PC-9 (cell line): ENCODE measurements at places on chromosomes 4 and X.

- DNase-seq: no peak
These were observed 103.5 kb downstream of the CLNK start for GRCh38 chr4:10581022-10581421.

DNA sequence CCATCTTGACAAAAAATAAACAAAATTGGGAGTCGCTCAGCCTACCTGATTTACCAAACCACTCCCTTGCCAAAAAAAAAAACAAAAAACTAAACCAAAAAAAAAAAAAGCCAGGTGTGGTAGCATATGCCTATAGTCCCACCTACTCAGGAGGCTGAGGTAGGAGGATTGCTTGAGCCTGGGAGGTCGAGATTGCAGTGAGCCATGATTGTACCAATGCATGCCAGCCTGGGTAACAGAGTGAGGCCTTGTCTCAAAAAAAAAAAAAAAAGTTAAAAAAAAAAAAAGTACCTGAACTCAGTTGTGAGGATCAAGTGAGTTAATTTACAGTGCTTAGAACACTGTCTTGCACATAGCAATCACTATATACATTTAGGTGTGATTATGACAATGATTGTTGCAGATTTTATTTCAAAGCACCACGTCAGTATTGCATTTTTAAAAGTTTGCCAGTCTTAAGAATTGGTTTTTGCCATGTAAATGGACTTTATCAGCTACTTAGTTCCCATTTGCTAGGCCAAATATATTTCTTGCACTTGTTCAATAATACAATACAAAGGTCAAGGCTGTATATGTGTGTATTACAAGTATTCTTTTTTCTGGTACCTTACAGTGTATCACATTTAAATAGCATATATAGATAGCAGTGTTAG lies 4.6 kb downstream of the NUDT9 start:
- no peak for DNase-seq

DNA sequence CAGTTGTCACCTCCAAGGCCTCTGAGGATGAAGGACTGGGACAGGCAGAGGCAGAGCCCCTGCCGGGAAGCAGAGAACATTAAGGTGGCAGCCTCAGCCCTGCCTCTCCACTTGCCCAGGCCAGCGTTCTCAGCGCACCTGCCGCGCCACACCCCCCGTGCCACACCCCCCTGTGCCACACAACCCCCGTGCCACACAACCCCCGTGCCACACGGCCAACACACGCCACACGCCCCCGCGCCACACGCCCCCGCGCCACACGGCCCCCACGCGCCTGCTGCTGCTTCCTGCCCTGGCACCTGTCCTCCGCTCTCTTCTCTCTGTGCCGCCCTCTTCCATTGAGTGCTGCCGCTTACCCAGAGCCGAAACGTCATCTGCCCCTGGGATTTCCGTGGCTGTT lies 58.0 kb upstream of the ZFP42 start:
- no peak for DNase-seq

- no peak for DNase-seq
These were observed 200.2 kb downstream of the ADGRA3 start for GRCh38 chr4:22315628-22316027.

GRCh38 chr4:110849461-110849860 lies 226.6 kb upstream of the PITX2 start:
- DNase-seq: no peak

DNA sequence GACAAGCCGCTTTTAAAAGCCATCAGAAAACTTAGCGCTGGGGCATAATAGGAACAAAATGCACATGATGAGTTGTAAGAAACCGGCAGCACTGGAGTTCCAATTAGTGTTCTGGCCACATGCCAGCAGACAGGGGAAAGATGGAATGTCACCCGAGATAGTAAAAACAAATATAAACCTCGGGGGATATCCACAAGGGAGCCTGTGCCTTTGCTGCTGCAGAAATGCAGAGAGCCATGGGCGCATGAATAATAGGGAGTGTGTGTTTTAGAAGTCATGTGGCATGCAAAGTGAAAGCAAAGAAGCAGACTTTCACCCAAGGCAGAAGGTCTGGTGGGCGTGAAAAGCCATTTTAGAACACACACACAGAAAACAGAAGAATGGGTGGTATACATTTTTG lies 19.1 kb downstream of the GPRASP3 start:
- no peak for DNase-seq

DNA sequence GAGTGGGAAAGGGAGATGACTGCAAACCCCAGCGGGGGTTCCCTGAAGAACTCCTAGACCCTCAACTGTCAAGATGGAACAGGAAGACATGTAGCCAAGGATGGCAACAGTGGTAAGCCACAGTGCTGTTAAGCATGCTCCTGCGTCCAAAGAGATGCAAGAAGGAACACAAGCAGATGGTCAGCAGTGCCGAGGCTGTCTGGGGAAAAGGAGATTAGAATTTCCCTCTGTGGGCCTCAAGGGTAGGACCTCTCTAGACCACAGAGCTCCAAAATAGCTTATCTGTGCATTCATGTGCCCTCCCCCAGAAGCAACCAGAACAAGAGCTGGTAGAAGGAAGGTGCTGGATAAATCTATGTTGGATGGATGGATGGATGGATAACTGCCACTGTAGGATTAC lies 82.0 kb upstream of the CPEB2 start:
- DNase-seq: no peak

- no peak for DNase-seq
These were observed 360.7 kb downstream of the PCDH7 start for GRCh38 chr4:31080887-31081286.

- no peak for DNase-seq
These were observed 32.9 kb downstream of the SLC2A9 start for GRCh38 chr4:9988363-9988749.

GRCh38 chrX:42106556-42106955 lies 183.2 kb upstream of the CASK start:
- no peak for DNase-seq

GRCh38 chrX:123731987-123732669 lies 724 bp downstream of the THOC2 start:
- DNase-seq: peak; percentile 19

- no peak for DNase-seq
These were observed 1293.6 kb upstream of the TENM3 start for GRCh38 chr4:180949424-180950213.

DNA sequence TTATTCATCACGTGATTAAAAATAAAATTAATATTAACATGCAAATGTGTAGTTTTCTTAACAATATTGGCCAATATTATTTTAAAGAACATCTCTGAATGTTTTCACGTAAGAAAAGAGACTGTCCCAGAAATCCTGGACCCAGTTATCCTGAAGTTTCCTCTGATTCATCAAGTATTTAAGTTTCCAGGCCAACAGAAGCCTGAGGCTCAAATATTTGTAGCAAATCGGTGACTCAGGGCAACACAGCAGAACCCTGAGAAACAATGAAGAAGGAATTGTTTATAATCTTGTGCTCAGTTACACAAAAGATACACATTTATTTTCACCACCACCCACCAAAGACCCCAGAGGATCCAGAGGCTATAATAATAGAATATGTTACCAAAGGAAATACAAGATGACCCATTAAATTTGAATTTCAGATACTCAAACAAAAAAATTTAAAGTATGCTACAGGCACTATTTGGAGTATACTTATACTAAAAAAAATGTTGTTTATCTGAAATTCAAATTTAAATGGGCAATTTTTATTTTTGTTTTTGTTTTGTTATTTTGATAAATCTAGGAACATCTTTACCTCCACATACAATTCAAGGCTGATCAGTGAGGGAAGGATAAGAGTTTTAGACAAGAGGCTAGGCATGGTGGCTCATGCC lies 33.9 kb upstream of the SLC7A11 start:
- DNase-seq: peak; percentile 32
